ENCODE measurements at places on chromosomes 3 and 15. TPM values are rescaled to one million over a fixed set of nuclear protein-coding genes. Genes with fewer than 3 reads are reported as not detected.

SI gene
- not detected for total RNA-seq

CRTAP gene
- total RNA-seq: 107 TPM

FBXW12 gene
- total RNA-seq: 0.30 TPM

NUSAP1 gene
- total RNA-seq: 256 TPM

SCG3 gene
- total RNA-seq: not detected

SUMF1 gene
- 12.2 TPM for total RNA-seq

LSM3 gene
- total RNA-seq: 26.9 TPM

ADAMTS17 gene
- total RNA-seq: 4.0 TPM

FBN1 gene
- 33.5 TPM for total RNA-seq

STX19 gene
- total RNA-seq: not detected

LRRN1 gene
- 20.2 TPM for total RNA-seq

FGF12 gene
- total RNA-seq: not detected

B3GALNT1 gene
- not detected for total RNA-seq

STRIT1 gene
- not detected for total RNA-seq
